Bronchial epithelial cell (primary cell): ENCODE measurements at places on chromosomes 11 and 22.

- DNase-seq = peak; percentile 69
Observed at GRCh38 chr22:19066531-19067271, 55.5 kb downstream of the DGCR2 start.

- DNase-seq = peak; percentile 43
Observed at GRCh38 chr22:22099833-22100812, 117.5 kb upstream of the TOP3B start.

DNA sequence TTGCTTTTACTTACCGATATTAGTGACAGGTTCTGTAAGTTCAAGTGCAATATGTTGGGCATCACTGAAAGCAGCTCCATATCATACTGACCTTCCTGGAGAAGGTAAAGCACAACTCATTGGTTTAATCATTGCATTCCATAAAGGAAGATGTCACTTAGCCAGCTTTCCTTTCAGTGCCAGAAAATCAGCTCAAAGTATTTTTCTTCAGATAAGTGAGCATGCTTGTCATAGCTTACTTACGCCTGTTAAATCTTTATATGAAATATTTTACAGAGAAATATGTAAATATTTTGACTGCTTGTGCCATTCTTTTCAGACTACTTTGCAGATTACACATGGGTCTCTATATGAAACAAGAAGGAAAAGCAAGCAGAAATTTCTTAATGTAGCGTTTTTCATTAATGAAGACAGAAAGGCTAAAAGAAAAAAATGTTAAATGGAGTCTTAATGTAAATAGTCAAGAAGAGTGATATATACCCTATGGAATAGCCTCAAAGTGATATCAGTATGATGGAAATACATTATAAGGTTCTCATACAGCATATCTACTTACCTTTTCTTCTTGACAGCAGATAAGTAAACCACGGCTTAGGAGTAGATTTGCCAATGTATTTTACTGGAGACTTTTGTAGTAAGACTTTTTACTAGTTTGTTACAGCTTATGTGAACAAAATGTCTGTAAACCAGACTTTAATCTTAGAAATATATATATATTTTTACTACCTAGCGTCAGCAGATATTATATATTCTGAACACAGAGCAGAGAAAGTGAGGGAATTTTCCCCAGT, 649.7 kb downstream of the METTL15 start:
- peak; percentile 70 for DNase-seq

DNA sequence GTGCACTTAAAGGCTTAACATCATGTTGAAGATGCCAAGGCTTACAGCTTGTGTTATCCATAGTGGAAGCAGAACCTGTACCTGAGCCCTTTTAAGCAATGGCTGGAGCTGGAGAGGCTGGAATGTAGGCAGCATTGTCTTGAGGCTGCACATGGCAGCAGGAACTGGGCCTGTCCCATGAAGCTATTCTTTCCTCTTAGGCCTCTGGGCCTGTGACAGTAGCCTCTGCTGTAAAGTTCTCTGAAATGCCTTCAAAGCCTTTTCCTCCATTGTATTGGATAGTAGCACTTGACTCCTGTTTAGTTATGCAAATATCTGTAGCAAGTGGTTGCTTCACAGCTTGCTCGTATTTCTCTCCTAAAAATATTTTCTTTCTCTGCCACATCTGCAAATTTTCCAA, 127.4 kb upstream of the ANO5 start:
- no peak for DNase-seq

- peak; percentile 67 for DNase-seq
Observed at GRCh38 chr11:26333906-26334305, 2.0 kb downstream of the ANO3 start.

- DNase-seq = no peak
Observed at GRCh38 chr11:12376259-12377081, 901 bp upstream of the PARVA start.

DNA sequence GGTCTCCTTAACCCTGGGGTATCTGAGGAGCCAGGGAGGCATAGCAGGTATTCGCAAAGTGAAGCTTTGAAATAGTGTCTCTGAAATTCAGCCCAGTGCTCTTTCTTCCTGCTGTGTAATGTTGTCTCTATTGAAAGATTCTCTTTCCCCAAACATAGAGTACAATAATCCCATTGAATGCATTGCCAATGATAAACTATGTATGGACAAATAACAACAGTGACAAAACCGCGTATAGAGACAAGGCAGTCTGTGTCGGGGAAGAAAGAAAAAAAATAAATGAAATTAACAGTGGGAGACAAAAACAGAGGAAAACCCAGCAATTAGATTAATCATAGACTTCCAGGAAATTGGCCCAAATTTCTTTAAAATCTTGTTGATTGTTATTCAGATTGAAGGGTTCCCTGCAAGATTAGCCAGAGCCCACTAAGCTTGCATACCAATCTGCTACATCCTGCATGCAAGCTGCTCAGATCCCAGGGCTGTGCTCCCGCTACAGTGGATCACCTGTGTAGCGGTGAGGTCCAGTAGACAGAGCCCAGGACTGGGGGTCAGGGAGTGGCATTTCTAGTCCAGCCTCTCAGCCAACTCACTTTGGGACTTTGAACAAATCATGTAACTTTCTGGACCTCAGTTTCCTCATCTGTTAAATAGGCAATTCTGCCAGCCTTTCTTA, 492.8 kb downstream of the INSC start:
- no peak for DNase-seq

DNA sequence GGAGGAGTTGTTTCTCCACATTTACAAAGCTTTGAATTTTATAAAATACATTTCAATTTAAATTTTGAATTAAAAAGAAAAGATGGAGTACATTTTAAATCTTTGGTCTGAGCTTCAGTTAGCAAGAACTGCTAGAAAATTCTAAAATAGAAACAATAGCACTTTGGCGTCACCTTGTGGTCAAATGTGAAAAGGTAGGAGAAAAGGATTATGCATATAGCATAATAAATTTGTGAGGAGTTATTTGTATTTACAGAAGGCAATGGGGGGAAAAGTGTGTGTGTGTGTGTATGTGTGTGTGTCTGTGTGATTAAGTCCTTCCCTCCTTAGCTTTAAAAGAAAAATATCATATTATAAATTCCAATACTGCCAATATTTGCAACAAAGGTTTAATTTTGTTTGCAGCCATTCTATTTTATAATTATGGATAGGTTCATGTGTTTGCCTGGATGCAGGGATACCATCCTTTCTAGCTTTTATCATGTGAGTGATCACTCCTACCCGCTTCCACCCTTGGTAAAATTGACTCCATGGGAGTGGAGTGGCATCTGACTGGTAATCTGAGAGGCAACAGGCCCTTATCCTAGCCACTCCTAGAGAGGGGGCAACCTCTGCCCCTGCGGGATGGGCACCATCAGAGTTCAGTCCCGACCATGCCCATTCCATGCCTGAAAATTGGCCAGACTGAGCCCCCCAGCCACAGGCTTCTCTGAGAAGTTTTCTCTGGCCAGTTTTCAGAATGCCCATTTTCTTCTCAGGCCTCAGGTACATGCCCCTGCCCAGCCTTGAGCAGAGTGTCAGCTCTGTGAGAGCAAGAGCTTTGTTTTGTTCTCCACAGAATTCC, 13.6 kb upstream of the LGR4 start:
- DNase-seq = peak; percentile 55

DNA sequence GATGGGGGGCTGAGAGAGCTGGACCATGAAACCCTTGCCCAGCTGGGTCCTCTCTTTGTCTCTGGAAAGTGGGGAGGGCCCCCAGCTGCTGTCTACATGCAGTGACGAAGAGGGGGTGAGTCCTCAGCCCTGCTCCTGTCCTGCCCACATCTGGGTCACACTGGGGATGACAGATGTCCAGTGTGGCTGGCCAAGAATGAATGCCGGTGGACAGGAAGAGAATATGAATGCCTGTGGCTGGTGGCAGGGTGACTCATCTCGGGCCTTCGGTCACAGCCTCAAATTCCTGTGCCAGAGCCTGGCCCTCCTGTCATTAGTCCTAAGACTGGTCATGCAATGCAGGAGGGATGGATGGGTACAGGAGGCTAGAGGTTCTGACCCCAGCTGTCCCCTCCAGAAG, 2.2 kb upstream of the PNPLA3 start:
- DNase-seq = no peak

DNA sequence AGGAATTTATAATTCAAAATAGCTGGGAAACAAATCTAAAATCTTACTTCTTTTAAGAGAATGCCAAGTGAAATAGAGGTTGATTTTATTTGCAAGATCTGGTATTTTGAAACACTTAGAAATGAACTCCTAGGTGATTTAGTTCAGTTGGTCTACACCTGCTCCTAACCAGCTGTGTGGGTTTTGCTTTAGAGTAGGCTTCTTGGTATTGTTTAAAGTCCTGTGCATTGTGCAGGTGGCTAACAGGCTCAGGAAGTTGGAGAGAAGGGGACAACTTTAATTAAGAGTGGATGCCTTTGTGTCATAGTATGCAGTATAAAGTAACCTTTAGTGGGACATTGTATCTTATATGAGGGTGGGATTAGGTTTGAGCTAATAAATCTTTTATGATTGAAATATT, 4.1 kb upstream of the RAG2 start:
- DNase-seq = no peak

- DNase-seq = peak; percentile 75
Observed at GRCh38 chr11:65116370-65117205, 913 bp downstream of the ZNHIT2 start.

- DNase-seq = no peak
Observed at GRCh38 chr11:46373787-46374740, 7.4 kb upstream of the MDK start.

DNA sequence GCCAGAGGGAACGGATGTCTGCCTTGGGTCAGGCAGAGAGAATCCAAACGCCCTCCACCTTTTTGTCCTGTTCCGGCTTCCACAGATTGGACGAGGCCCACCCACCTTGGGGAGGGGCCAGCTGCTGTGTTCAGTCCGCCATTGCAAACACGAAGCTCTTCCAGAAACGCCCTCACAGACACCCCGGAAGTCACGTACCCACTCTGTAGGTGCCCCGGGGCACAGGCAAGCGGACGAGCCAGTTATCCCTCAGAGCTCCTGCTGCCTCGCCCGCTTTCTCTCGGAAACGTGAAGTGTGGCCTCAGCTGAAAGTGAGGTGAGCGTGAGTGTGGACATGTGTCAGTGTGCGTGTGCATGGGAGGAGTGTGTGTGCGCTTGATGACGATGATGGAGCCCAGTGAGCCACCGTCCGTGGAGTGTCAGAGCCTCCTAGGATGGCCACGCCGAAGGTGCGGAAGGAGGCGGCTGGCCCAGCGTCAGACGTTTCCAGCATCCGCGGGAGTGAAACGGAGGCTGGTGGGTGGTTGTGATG, 869.2 kb downstream of the TBC1D22A start:
- DNase-seq = no peak

GRCh38 chr11:126456783-126457542, 101.5 kb downstream of the ST3GAL4 start:
- DNase-seq = no peak

GRCh38 chr22:44599500-44600140, 101.6 kb upstream of the RTL6 start:
- DNase-seq = no peak

DNA sequence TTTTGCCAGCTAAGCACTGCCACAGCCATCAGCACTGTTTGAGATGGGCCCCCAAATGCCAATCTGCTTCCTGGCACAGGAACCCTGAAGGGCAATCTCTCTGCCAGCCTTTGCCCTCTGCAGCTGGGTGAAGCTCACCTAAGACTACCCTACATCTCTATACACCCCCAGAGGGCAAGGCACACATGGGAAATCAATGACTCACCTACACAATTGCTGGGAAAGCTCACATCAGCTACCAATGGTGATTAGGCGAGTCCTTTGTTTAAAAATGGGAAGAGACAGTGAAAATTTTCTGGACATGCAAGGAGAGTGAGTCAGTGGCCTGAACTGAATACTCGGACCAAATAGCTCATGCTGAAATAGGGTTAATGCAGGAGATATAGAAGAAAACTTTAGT, 12.6 kb upstream of the PRDM11 start:
- peak; percentile 28 for DNase-seq

DNA sequence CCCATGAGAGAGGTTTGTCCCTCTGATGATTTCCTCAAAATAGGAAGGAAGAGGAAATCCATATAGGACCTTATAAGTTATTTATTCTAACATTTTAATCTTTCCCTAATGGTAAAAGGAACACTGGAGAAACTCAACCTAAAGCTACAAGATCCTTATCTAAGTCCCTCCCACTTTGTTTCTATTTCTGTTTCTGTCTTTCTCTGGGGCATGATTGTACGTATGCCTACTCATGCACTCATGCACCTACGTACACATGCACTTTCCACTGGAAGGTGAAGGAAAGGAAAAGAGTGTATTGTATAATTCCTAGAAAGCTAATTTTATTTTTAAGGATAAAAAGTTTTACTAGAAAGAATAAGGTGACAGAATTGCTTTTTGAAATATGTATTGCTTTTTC, 125.0 kb downstream of the RAB38 start:
- DNase-seq = peak; percentile 75

DNA sequence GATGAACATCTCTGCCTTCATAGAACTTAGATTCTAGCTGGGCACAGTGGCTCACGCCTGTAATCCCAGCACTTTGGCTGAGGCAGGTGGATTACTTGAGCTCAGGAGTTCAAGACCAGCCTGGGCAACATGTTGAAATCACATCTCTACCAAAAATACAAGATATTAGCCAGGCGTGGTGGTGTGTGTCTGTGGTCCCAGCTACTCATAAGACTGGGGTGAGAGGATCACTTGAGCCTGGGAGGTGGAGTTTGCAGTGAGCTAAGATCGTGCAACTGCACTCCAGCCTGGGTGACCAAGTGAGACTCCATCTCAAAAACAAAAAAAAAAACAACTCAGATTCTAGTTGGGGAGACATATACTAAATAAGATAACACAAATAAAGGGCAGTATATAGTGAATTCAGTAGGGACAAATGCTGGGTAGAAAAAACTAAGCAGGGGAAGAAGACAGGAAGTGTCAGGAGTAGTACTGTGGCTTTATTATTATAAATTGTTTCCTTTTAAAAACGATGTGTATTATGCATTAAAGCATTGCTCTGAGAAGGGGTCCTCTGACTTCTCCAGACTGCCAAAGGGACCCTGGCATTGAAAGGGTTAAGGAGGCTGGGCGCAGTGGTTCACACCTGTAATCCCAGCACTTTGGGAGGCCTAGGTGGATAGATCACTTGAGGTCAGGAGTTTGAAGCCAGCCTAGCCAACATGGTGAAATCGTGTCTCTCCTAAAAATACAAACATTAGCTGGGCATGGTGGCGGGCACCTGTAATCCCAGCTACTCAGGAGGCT, 46.7 kb downstream of the PACS1 start:
- no peak for DNase-seq

DNA sequence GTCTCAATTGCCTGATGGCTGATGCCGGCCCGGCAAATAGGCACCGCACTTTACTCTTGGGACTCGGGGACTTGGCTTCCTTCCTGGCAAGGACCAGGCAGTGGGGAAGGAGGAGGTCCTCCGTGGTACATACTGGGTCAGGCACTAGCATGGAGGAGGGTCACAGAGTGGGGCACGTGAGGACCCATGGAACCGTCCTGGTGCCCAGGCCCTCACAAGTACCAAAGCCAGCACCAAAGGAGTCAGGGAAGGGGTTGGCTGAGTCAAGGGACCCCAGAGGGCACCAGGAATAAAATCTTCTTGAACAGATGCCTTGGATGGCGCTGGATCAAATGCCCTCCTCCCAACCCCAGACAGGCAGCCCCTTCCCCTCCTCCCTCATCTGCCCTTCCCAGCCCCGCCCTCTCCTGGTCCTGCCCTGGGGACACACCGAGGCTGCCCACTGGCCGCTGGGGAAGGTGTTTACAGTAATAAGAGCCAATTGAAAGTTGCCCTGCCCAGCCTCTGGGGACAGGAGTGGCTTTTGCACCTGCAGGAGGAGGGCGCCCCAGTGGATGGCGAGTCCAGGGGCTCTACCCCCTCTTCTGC, 5.6 kb upstream of the CARNS1 start:
- DNase-seq = no peak
